ENCODE measurements at places on chromosomes 13 and 19.

GRCh38 chr13:42740753-42741152 lies 40.6 kb upstream of the FAM216B start:
- DNase-seq: no peak

DNA sequence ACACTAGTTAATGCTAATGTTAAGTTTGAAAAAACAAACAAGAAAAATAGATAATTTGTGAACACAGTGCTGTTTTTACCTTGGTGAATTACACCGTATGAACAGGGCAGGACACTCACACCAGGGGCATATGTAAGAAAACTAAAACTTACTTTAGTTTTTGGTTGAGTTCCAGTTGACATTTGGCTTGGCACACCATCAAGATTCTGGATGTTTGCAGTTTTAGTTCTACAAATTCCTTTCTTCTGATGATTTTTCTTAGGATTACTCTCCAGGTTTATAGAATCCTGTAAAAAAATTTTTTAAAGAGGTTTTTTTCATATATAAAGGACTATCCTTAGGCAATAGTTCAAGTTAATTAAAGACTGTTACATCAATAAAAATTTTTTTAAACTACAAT lies 238.5 kb upstream of the STARD13 start:
- DNase-seq: no peak

- DNase-seq: no peak
These were observed 210.4 kb upstream of the SOX1 start for GRCh38 chr13:111856571-111856970.

GRCh38 chr13:59750860-59751259 lies 412.9 kb downstream of the DIAPH3 start:
- DNase-seq: no peak

GRCh38 chr13:71149046-71149445 lies 718.0 kb downstream of the DACH1 start:
- no peak for DNase-seq

- DNase-seq: no peak
These were observed 14.5 kb upstream of the TMEM161A start for GRCh38 chr19:19152668-19153384.

- DNase-seq: no peak
These were observed 435.2 kb downstream of the FGF9 start for GRCh38 chr13:22106058-22106457.

- no peak for DNase-seq
These were observed 2.5 kb downstream of the NPAS1 start for GRCh38 chr19:47022140-47022536.

GRCh38 chr13:51342706-51343105 lies 3.2 kb downstream of the SERPINE3 start:
- DNase-seq: no peak

GRCh38 chr13:34764246-34764645 lies 177.8 kb upstream of the NBEA start:
- no peak for DNase-seq

- no peak for DNase-seq
These were observed 8.7 kb upstream of the CHST8 start for GRCh38 chr19:33612928-33613619.

DNA sequence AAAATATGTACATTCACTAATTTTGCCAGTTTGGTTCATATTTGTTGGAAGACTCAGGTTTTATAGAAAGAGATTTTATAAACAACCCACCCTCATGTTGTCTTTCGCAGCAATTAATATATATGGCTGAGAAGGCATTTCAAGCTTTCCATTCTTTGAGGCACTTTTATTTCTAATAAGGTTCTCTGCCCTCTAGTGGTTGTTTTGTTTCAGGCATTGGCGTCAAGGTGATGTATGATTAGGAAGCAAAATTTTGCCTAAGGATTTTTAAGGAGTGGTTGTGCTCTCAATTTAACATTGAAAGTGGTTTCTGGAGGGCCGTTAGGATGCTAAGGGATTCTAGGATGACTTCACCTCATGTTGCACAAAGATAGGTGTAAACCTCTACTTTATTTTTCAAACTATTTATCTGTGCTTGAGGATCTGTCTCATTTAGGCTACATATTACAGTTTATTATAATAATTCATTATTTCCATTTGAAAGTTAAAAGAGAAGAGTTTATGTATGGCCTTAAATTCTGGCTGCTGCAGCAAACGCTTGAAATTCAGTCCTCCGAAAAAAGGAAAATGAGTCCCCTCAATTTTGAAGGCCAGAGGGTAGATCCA lies 35.9 kb downstream of the OXGR1 start:
- no peak for DNase-seq

DNA sequence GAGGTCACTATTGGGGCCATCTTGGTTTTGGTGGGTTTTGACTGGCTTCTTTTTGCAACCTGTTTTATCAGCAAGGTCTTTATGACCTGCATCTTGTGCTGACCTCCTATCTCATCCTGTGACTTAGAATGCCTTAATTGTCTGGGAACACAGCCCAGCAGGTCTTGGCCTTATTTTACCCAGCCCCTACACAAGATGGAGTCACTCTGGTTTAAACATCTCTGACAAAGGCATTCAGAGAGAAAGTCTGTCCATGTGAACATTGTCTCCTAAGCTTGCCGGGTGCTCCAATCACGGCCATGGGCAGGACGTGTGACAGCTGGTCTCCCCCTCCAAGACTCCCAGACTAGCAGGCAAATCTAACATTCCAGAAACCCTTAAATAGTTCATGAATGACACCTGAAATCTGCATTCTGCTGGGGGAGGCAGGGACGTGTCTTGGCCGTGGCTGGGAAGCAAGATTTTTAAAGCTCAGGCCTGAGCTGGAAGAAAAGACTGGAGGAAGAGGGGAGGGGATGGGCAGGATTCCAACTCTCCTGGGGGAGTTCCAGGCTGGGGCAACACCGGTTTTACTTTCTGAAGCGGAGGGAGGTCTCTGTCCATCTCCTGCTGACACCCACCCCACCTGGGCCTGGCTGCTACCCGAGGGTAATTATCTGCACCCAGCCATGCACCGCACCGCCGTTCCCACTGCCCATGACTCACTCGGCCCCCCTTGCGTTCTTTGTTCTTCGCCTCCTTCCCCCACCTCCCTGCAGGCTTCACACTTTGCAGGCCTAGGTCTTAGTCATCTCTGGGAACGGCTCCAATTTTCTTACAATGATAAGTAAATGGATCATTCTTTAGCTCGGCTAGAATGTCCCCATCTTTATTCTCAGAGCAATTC lies 11.6 kb upstream of the OR1M1 start:
- no peak for DNase-seq

GRCh38 chr13:36420437-36420891 lies 11.8 kb upstream of the CCNA1 start:
- DNase-seq: peak; percentile 29

GRCh38 chr19:2288338-2288817 lies 6.4 kb upstream of the PEAK3 start:
- DNase-seq: no peak

DNA sequence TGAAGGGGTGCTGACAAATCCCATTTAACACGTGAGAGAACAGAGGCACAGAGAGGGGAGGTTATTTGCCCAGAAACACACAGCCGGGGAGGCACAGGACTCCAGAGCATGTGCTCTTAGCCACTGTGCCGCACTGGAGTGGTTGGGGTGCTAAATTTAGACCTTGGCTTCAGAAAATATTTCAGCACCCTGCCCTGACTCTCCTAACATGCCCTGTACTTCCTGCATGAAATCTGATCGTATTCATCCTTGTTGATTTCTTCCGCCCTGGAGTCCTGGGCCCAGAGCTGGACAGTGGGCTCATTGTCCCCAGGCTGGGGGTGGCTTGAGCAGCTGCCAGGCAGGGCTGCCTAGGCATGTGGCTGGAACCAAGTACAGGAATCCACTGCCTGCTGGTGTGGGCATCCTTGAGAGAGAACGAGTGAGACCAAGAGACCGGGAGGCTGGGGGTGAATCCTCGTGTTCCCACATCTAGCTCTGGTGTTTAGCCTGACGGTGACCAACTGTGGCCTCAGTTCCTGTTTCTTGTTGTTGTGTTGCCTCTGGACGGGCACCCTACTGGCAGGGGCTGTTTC lies 5.3 kb downstream of the SLC27A1 start:
- no peak for DNase-seq

- no peak for DNase-seq
These were observed 132.1 kb upstream of the MCF2L start for GRCh38 chr13:112836940-112837339.

GRCh38 chr13:31631746-31632145 lies 107.6 kb upstream of the RXFP2 start:
- DNase-seq: no peak

- no peak for DNase-seq
These were observed 284.1 kb upstream of the SOX21 start for GRCh38 chr13:94996445-94996844.

DNA sequence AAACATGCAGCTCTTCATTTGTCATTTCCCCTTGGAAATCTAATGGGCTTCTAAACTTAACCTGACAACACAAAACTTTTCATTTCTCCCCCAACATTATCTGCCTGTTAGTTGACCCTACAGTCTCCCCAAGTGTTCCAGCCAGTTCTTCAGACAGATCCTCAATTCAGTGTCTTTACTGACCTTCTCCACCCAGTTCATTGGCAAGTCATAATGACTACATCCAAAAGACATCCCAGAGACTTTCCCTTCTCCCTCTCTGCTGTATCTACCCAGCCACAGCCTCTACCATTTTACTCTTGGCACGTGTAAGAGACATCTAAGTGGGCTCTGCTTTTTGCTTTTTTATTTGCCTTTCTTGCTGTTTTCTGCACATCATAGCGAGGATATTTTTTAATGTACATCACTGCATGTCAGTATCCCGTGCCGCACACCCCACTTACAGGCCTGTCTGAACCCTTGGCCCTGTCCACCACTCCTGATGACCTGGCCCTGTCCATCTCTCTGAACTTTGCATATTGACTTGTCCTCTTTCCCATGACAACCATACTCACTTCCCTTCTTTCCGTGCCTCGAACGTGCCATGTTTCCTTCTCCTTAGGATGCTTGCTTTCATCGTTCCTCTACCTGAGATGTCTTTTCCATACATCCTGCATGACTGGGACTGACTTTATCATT lies 391.9 kb downstream of the IRS2 start:
- no peak for DNase-seq

DNA sequence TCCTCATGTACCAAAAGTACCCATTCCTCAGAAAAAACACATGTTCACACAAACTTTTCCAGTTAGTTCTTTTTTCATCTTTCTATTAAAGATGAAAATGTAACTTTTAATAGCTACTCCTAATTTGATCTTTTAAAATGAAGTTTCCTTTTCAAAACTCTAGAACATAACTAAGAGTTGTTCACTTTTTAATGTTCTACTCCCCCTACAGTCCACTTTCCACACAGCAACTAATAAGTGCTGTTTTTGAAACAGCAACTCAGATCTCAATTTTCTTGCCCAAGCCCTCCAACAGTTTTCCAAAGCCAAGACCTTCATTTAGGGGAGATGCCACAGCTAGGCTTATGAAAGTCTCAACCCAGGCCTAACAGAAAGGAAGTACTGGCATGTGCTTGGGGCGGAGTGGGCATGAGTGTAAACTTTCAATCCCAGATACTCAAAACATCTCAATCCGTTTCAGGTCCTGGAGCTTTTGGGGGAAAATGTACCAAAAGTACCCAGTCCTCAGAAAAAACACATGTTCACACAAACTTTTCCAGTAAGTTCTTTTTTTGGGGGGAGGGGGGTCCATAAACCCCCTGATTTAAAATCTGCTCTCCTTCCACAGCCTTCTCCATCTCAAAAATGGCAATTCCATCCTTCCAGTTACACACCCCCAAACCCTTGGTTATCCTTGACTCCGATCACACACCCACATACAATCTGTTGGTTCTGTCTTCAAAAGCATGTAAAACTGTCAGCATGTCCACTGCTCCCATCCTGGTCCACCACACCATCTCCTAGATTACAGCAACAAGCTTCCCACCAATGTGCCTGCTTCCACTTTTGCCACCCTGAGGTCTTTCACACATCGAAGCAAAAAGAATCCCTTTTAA lies 2.0 kb downstream of the FBL start:
- peak; percentile 62 for DNase-seq

- no peak for DNase-seq
These were observed 93.3 kb downstream of the OLFM4 start for GRCh38 chr13:53121919-53122318.

DNA sequence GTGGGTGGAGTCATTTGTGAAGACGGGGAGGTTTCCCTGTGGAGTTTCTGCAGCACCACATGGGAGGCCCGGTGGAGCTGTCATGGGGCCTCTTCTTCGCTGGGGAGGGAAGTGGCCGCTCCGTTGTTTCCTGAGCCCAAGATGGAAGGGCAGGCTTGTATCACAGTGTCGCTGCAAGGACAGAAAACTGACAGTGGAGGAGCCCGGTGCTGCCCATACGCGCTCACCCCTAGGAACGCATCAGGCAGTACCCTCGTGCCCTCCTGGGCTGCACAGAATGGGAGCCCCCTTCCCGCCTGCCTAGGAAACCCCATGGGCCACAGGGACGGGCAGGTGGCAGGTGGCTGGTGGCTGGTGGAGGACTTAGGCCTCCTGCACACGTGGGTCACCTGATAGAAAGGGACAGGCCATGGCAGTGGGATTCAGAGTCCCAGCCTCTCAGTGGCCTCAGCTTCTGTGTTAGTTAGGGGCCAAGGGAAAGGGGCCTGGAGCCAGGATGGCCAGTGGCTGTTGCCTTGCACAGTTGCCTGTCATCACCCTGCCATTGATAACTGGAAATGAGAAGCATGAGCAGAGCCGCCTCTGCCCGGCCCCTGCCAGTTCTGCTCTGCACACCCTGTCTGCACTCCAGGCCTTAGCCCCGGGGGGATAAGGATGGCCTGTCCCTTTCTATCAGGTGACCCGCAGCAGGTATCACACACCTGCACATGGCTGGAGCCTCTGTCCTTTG lies 7.6 kb downstream of the COL4A2 start:
- no peak for DNase-seq

DNA sequence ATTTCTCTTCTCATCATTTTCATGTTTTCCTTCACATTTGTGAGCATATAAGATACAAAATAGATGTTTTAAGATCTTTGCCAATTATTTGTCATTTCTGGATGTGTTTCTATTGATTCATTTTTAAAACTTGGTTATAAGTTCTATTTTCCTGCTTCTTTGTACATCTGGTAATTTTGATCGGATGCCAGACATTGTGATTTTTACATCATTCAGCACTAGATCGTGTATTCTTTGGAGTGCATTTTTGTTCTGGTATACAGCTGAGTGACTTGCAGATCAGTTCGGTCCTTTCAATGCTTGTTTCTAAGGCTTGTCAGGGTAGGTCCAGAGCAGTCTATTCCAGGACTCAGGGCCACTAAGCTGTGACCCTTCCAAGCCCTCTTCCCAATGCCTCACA lies 198.2 kb downstream of the KLF12 start:
- no peak for DNase-seq

DNA sequence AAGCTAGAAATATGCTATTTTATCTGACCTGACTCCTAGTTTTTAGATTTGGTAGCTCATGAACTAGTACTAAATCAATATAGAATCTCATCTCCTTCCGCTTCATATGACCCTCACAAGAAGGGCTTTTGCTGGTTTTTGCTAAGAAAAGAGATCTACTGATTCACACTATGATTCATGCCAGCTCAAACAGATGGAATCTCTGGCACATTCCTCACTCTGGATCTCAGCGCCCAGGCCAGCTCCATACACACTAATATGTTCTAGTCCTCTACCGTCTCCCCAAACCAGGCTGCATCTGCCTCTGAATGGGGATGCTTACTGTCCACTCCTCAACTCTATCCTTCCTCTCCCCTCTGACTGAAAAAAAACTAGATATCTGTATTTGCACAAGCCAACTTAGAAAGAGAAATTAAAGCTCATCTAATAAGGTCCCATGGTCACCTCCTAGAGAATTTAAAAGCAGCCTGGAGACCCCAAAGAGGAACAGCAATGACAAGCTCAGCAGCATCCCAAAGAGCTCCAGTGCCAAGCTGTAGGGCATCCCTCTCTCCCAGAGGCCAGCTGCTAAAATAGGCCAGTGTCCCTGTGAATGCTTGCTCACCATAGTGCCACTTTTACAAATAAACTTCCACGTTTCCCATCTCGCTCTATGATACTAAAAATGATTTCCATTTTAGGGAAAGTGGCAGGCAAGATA lies 74.9 kb downstream of the LHFPL6 start:
- no peak for DNase-seq

All from naive thymus-derived CD8-positive, alpha-beta T cell (primary cell).